ENCODE measurements at places on chromosomes 11 and 22. TPM values are rescaled to one million over a fixed set of nuclear protein-coding genes. Genes with fewer than 3 reads are reported as not detected.

Gene DGAT2
- 2.6 TPM for total RNA-seq

Gene MRPL21
- 51.5 TPM for total RNA-seq

DNA sequence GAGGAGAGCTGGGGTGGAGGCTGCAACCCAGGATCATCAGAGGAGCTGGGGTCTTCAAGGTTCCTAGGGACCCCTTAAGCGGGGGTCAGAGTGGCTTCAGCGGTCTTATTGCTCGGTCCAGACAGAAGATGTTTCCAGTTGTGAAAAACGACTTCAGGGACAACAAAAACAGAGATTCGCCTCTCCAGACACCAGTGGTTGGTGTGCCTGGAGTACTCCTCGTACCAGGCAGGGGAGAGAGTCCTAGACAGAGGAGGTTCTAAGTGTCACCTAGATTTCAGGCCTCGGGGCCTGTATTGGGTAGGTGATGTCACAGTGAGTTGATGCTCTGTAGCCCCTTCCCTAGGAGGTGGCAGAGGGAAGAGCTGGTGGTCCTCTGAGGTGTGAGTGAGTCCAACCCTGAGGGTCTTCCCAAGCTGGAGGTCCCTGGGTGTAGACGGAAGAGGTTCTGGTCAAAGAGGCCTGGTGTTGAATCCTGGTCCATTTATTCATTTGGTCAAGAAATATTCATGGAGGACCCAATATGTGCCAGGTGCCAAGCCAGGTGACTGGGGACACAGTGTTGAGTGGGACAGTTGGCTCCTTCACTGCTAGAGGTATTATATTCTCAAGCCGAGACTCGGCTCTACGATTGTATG, 4.4 kb upstream of the IGLL5 start:
- DNase-seq: no peak

- DNase-seq: no peak
Observed at GRCh38 chr11:110130642-110131238, 37.5 kb downstream of the ZC3H12C start.

- no peak for DNase-seq
Observed at GRCh38 chr11:120908461-120909181, 115.3 kb upstream of the TBCEL start.

DNA sequence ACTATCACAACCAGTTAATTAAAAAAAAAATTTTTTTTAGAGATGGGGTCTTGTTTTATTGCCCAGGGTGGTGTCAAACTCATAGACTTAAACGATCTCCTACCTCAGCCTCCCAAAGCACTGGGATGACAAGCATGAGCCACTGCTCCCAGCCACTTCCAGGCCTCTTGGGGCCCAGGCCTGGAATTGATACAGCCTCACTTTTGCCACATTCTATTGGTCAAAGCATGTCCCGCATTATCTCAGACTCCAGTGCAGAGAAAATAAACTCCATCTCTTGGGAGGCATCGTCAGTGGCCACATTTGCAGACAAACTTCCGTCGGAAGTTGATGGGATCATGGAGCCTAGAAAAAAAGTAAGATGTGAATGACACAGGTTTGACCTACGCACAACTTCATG, 9.4 kb upstream of the RASD2 start:
- no peak for DNase-seq

DNA sequence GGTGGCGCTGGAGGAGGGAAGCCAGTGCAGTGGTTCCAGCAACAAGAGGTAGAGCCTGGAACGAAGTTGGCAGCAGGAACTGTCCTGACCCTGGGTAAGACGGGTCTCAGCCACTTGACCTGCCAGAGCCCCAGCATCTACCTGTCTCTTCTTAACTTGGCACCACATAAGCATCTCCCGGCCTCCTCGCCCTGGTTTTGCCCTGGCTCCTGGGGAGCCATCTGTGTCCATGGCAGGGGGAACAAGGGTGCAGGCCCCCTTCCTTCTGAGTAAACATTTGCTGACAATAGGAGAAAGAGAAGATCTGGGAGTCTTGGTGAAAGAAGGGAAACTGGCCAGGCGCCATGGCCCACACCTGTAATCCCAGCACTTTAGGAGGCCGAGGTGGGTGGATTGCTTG, 12.8 kb downstream of the P2RY2 start:
- no peak for DNase-seq

DNA sequence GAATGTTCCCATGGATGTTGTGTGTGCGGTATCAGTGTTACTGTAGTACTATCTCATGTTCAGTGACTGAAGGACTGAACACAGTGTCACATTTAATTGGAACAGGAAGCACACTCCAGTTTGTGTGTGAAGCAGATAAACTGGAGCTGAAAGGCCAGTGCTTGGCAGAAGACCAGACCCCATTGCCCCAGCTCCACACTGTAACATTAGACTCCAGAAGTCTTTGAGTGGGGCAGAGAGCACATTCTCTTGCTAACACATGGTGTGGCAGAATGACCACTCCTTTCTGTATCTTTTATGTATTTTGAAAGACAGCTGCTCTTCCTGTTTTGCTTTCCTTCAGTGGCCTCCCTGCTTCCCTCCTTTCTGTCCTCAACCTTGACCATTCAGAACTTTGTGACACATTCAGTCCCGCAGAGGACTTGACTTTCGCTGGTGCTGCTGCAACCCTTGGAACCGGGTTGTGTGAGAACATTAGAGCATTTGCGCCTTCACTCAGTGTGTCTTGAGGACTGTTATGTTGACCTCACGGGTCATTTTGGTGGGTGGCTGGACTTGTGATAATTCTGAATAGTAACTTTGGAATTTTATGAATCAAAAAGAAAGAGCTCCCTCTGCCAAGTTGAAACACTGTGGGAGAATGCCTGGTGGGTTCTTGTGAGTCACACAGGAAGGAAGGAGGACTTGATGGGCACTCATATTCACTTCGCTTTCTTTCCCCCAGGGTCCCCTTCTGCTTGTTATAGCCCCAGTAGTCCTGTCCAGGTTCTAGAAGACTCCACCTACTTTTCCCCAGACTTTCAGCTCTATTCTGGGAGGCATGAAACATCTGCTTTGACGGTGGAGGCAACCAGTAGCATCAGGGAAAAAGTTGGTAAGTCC, 26.4 kb downstream of the AMOTL1 start:
- DNase-seq: no peak

DNA sequence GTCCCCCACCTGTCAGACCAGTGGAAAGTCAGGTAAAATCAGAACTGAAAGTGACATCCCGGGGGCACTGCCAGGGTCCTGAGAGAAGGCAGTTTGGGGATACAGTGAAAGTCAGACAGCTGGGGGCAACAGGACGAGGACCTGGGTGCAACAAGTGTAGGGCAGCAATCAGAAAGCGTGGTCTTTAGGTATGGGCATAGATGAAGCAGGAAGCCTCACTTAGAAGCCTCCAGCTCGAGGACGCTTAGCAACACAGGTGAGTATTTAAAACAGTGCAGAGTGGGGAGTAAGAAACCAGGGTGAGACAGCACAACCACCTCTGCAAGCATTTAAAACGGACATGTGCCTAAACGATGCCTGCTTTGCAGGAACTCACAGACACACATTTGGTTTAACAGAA, 64.6 kb upstream of the POU2AF1 start:
- no peak for DNase-seq

Data from esophagus muscularis mucosa (tissue), 4 donors.